ENCODE measurements at places on chromosomes 13 and 19.

GRCh38 chr13:110359840-110360301 is 52.8 kb downstream of the COL4A2 start:
- no peak for DNase-seq

- no peak for DNase-seq
Observed at GRCh38 chr19:52651956-52652355, 13.8 kb upstream of the ZNF83 start.

- no peak for DNase-seq
Observed at GRCh38 chr13:67224148-67224846, 5.8 kb downstream of the PCDH9 start.

DNA sequence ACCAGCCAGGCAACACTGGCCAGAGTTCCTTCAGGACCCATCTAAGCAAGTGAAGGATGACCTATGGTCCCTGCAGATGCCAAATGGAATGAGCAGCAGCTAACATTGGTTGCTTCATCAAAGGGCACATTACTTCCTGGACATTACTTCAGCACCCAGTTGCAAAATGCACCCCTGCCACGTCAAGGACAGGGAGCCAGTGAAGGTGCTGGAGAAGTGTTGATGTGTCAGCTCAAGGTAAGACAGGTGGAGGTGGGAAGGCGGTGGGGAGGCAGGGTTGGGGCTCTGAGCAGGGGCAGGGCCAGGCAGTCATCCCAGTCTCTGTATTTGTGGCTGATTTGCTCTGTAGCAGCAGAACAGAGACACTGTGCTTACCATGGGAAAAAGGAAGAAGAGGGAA is 14.6 kb downstream of the CSNK1A1L start:
- no peak for DNase-seq

DNA sequence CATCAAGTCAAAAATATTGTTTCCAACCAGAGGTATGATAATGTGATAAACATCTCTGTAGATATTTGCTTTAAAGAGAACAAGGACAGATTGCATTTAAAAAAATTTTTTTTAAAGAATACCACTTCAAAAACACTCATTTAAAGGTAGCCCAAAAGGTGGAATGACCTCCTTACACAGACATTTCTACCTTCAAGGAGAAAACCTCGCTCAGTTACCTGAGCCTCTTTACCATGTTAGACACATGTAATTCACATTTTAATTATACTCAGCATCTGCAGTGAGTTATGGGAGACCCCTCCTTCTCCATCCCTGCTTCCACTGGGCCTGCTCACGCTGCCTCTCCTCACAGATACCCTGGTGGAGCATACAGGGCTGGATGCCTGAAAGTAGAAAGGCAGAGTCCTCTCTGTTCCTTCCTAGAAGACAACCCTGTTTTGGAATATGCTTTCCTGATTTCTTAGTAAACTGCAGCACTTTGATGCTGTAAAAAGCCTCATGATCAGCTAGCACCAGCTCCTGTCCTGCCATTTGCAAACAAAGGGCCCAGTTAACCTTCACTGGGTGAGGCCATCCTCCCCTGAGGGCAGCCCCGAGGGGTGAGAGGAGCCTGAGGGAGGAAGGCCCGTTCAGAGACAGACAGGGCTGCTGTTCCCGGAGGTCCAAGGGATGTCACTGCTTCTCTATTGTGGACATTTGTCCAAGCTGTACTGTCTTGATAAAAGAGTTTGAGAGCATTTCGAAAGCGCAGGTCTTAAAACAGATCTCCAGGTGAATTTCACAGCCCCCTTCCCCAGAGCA is 117.8 kb downstream of the IRS2 start:
- DNase-seq = no peak

DNA sequence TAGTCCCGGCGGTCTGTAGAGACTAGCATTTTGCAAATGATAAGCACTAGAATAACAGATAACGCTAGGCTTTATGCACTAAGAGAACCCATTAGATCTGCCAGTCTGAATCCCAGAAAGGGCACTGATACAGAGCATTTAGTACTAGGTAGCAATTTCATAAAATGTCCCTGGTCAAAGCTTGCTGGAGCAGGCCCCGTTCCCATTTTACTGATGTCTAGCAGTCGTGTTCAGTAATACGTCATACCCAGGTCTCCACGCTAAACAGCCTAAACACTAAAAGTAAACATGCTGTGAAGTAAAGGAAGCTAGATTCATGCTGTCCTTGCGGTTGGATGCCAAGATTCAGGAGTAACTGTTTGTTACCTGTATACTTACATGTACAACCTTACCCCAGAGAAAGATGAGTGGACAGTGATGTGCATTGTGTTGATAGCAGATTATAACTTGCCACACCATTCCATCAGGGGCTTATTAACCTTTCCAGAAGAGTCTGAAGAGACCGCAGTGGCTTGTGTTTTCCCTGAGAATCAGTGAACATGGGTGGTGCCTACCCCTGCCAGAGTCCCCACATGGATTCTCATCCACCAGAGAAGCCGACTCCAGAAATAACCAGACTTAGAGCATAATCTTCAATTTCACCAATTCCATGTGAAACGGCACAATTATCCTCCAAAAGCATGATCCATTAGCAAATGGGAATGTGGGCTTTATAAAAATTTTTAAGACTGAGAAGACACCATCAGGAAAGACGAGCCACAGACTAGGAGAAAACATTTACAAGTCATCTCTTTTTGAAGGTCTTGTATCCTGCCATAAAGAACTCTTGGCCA is 3.4 kb upstream of the RPS11 start:
- DNase-seq = no peak

Measured in progenitor cell of endocrine pancreas (in vitro differentiated cells).